Thoracic aorta (tissue), 2 donors: ENCODE measurements at places on chromosomes 4 and X.

GRCh38 chr4:79022529-79022928 is 83.3 kb upstream of the PAQR3 start:
- DNase-seq = no peak

- no peak for DNase-seq
These were observed 19.6 kb upstream of the CXCL5 start for GRCh38 chr4:74018116-74018515.

- DNase-seq = no peak
These were observed 288.6 kb downstream of the NAF1 start for GRCh38 chr4:162878096-162878495.

- DNase-seq = no peak
These were observed 251.7 kb downstream of the PTTG2 start for GRCh38 chr4:38211885-38212284.

DNA sequence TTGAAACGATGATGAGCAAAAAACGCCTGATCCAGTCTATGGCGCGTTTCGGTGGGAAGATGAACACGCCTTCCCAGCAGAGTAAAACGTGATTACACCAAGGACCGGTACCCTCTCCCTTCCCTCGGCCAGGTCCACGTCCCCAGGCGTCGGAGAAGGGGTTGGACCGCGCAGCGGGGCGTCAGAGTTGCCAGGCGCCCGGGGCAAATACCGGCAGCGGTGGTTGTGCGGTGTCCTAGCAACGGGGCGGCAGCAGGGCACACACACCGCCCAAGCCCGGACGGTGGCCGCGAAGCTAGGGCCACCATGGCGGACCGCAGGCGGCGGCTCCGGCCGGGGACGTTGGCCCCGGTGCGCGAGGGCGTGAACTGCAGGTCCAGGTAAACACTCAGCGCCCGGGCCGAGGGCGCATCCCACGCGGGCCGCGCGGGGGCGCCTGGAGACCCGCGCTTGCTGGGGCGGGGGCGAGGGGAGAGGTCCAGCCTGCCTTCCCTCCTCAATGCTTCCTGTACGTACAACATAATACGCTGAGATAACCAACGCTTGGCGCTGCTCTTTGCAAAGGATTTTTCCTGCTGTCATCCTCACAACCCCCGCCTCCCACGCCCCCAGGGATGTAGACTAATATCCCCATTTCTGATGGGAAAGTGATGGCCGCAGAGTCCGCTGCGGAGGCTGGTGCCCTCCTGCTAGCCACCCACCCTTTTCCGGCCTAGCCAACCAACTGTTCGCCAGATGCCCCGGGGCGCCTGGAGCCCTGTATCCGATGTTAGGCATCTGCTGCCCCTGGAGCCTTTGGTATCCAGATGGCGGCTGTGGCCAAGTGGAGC is at the start of gene FAM47E:
Gene FAM47E, plus strand, starts transcription at position 281 of the 830 bp plus-strand sequence. Its CDS starts 26 bp downstream, at position 307.
- DNase-seq = peak; percentile 34

DNA sequence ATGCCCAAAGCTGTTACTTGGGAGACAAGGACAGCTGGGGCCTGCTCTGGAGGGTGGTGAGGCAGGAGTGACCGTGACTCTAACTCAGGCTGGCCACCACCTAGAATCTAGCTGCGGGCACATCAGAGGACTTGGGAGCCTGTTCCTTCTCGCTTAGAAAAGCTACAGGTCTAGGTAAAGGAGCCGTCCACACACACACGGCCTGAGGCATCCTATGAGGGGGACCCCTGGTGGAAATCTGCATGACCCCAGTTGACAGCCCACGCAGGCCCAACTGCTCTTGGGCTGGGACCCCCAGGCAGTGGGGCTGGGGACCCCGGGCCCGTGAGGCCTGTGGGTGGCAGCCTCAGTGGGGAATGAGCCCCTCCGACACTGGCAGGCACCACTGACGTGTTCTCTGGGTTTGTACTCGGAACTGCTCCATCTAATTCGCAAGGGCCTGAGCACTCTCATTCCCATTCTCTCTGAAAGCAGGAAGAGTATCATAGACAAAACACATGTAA is 75.6 kb downstream of the ACOX3 start:
- DNase-seq = no peak

DNA sequence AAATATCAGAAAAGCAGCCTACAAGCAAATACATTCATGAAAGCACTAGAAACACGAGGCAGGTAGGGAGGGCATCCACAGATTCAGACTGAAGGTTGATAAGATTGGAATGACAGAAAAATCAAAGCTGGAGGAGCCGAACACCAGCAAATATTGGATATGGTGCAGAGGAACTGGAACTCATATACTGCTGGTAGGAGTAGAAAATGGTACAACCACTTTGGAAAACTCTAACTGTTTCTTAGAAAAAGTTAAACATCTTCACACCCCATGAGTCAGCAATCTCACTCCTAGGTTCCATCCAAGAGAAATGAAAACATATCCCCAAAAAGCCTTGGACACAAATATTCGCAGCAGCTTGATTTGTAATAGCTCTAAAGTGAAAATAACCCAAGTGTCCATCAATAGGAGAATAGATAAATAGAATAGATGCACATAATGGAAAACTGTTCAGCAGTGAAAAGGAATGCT is 27.1 kb downstream of the CD99L2 start:
- no peak for DNase-seq

DNA sequence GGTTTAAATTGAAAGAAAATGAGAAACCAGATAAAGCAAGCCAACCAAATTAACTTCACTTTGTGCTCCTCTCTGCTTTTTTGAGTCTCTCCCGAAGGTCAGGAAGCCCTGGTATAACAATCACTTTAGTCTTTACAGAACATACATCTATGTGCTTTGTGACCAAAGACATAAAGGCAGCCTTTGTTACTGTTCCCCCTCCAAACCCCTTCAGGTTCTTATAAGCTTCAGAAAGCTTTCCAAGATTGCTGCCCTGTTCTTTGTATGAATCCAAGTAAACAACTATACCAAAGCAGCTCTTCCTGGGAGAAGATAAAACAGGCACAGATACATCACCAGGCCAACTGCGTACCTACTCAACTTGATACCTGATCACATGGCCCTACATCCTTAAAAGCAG is 28.7 kb downstream of the RLIM start:
- no peak for DNase-seq

DNA sequence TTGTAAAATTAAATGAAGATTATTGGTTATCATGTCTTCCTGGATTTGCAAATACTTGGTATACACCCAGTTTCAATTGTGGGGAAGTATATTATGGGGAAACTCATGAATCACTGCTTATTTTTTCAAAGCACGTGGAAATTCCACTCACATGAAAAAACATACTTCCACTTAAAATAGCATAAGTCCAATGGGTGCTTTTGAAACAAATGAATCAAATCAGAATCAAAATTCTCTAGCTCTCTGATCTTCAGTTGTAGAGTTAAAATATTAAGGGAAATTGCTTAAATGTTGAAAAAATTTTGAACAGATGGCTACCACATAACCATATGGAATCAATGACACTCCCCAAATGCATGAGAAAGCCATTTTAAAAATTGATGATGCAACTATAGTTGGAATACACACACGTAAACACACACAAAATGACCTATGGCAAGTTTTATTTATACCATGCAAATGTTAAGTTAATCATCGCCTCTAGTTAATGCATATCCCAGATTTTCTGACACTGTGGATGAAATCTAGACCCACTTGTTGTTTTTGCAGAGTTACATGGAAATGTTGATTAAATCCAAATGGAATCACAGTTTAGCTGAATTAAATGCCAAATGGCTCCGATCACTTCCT is 93.2 kb downstream of the ARSF start:
- DNase-seq = no peak

DNA sequence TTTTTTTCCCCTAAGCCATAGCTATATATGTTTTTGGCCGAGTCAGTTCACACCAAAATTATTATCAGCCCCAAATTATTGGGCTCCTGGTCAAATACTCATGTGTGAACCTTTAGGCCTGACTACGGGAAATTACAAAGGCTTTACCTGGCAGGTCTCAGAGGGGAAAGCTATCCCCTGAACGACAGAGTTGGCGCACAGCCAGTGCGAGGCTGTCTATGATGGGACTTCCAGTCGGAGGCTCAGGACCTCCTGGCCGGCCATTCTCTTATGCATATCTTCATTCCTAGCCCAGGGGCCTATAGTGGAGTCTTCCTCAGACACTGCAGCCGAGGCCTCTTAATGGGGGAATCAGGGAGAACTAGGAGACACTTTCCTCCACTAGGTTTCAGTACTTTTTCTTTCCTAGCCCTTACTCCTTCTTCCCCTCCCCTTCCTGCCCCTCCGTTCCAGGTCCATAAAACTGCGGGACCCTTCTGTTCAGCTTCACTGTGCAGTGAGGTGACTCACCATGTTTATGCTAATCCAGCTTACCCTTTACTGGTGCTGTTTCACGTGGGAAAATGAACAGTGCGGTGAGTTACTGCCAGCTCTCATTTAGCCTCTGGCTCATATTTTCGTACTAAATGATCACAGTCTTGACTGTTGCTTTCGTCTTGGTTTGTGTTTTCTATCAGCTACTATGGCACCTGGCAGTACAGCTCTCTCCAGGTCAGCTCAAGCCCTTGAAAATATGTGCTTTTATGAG is 533.9 kb downstream of the FSTL5 start:
- no peak for DNase-seq

DNA sequence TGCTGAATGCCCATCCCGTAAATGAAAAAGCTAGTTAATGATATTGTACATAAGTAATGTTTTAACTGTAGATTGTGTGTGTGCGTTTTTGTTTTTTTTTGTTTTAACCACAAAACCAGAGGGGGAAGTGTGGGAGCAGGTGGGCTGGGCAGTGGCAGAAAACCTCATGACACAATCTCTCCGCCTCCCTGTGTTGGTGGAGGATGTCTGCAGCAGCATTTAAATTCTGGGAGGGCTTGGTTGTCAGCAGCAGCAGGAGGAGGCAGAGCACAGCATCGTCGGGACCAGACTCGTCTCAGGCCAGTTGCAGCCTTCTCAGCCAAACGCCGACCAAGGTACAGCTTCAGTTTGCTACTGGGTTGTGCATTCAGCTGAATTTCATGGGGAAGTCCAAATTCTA is at the start of gene SPP1:
Gene SPP1, plus strand, starts transcription at position 249 of the 400 bp plus-strand sequence. CDS start 1,182 bp downstream, outside the sequence.
- no peak for DNase-seq

DNA sequence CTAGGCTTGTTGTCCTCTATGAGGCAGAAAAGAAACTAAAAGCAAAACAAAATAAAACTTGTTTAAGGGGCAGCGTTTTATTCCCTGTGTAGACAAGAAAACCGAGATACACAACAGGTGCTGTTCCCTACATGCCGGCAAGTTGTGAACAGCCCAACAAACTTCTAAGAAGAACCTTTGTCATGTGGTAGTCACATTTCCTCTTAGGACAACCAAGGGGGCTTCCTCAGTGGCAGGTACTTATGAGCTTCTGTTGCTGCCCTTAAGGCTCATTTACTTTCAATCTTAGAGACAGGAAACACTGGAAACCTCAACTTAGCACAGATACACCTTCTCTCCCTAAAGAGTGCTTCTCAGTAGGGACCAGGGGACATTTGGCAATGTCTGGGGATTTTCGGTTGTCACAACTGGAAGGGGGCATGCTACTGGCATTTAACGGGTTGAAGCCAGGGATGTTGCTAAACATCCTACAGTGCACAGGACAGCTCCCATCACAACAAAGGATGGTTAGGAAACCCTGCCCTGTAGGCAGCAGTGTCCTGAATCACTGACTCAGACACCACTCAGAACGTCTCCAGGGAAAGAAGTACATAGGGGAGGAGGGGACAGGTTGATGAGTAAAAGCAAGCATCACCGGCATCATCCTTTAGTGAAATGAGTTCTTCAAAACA is 111.0 kb downstream of the ASB9 start:
- no peak for DNase-seq

- no peak for DNase-seq
These were observed 52.6 kb upstream of the SOD3 start for GRCh38 chr4:24742773-24743172.

- DNase-seq = peak; percentile 63
These were observed at the start of gene VMA21 for GRCh38 chrX:151396825-151397740. Gene VMA21 (plus strand): TSS chrX:151397206. CDS start chrX:151397309, 103 bp downstream.

DNA sequence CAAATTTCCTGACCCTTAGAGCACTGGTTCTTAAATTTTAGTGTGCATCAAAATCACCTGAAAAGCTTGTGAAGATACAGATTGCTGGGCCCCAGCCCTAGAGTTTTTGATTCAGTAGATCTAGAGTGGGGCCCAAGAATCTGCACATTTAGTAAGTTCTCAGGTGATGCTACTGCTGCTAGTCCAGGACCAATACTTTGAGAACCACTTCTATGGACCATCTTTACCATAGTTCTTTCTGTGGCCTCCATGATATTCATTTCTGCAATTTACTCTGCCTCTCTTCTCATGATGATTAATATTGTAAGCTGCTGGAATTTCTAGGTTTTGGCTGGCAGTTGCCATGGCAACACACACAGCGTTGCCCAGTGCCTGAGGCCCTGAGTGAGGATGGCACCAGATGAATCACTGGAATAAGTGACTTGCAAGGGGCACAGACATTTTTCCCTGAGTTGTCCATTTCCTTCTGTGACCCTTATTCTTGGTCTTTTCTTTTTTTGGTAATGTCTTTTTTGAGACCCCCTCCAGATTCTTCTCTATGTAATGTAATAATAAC is 83.6 kb downstream of the PPP1R2C start:
- no peak for DNase-seq

DNA sequence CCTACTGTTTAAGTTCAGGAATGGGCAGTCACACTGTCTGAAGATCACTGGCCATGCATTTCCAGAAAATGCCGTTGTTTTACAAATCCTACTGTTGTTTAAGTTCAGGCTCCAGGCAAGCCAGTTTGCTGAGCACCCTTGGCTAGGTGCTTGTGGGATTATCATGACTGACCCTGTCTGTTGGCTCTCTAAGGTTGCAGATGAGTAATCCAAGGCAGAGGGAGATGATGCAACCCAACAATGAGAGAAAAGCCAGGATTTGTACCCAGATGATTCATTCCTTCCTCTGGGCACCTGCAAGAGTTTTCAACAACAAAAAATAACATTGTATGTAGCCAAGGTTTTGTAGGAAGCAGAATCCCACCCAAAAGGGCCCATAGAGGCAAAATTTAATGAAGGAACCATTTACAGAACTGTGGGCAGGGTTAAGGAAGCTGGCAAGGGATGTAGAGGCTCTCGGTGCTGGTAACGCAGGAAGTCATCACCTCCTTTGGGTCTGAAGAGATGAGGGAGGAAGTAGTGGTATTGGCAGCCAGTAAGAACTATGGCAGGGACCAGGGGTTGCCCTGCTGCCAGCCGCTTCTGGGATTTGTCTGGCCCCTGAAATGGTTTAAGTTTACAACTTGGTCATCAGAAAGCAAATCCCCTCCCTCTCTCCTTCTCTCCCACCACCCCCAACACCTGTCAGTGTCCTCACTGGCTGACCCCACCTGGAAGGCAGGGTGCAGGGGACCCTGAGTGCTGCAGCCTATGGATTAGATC is 54.8 kb downstream of the MSX1 start:
- no peak for DNase-seq
